ENCODE measurements at places on chromosomes 5 and 9. TPM values are rescaled to one million over a fixed set of nuclear protein-coding genes. Genes with fewer than 3 reads are reported as not detected.

AK8 gene
- 1.3 TPM for total RNA-seq

LHX3 gene
- not detected for total RNA-seq

NR5A1 gene
- not detected for total RNA-seq

TMEM252 gene
- total RNA-seq: not detected

- no peak for DNase-seq
Measured at GRCh38 chr5:149267241-149267973, 4.3 kb upstream of the AFAP1L1 start.

- no peak for DNase-seq
Measured at GRCh38 chr5:104635227-104635626, 1072.6 kb upstream of the NUDT12 start.

GRCh38 chr9:77532607-77533006 lies 115.5 kb downstream of the GNA14 start:
- no peak for DNase-seq

- no peak for DNase-seq
Measured at GRCh38 chr5:168269937-168270330, 21.5 kb upstream of the WWC1 start.

DNA sequence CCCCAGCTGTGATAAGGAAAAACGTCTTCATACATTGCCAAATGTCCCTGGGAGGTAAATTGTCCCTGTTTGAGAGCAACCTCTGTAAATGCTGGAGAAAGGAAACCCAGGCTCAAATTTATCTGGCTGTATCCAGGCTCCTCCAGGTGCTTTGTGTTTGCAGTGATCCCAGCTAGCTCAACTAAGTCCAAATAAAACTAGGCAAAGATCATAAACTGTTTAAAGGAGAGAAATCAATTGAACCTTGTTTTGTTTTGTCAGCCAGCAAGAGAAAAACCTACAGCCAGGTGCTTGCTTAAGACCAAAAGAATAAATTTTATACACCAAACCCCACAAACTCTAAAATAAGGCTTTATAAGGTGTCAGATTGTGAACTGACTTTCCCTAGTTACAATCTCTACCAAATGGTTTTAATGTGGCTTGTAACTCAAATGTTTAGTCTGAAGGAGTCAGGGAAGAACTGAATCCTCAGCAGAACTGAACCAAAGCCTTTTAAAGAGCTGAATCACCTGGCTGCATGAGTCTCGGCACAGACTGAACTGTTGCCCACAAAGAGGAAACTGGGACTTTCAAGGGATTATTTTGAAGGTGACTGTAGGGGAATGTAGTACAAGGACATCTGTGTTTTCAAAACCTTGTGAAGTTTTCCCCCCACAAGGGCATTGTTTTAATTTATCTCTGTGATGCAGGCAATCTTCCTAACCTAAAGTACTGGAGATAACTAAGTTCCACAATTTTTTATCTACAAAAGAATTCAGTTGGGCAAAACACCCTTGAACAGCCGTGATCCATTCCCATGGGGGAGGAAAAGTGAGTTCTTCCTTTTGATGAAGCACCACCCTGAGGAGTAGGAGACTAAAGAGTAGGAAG lies 201.7 kb upstream of the TARS1 start:
- DNase-seq: no peak

All from cerebellum (tissue), 4 donors.